Right atrium auricular region (tissue), 2 donors: ENCODE measurements at places on chromosomes 5 and 9. TPM values are rescaled to one million over a fixed set of nuclear protein-coding genes. Genes with fewer than 3 reads are reported as not detected.

The PCDHB1 gene
- total RNA-seq = not detected

The DNAH5 gene
- total RNA-seq = not detected

The G3BP1 gene
- total RNA-seq = 57.1 TPM

The LEAP2 gene
- 1.1 TPM for total RNA-seq

The NUTM2G gene
- total RNA-seq = not detected

The PCDHB14 gene
- 4.3 TPM for total RNA-seq

The SERF1B gene
- 36.7 TPM for total RNA-seq

- no peaks in the 10 kb centered on the region for H3K27me3 ChIP-seq
- no peak overlapping the region for H3K4me3 ChIP-seq
- DNase-seq = no peak
- no peak overlapping the region for H3K27ac ChIP-seq
- H3K4me1 ChIP-seq = no peaks in the 10 kb centered on the region
Observed at GRCh38 chr9:426976-427375, 212.3 kb downstream of the DOCK8 start.

DNA sequence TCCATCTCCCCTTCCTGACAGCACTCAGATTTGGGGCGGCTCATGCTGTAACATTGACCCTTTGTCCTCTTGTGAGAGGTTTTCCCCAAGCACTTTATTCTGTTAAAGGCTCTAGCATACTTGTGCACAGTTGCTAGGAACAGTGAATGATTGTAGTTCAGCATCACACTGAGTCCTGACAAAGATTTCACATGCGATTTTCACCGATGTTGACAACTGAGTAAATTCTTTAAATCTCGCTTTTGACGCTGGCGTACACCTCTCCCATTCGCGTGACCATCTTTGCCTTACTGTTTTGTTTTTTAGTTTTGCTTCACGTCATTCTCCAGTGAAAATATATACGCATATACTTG is 780 bp downstream of the CDC37L1 start:
- H3K36me3 ChIP-seq = peaks cover 4% of the 10 kb centered on the region
- no peak for DNase-seq

DNA sequence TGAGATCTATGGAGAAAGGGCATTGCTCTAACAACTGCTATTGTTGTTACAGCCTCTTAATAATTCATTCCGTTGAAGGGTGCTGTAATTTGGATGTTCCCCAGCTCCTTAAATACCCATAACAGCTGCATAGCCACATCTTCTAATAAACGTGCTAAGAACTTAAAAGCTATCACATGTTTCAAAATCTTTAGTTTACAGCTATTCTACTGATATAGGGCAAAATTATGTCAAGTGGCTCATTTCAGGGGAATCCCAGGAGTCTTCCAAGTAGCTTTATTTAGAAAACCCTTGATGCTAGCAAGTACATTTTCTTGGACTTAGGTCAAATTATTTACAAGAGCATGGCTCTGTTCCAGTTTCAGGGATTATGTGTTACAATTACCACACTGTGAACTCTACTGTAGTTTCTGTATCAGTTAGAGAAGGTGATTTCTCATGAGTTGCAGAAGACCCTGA is 990.4 kb upstream of the ACO1 start:
- H3K4me3 ChIP-seq = no peak overlapping the region
- DNase-seq = no peak
- no peaks in the 10 kb centered on the region for H3K4me1 ChIP-seq
- H3K27me3 ChIP-seq = no peaks in the 10 kb centered on the region
- H3K27ac ChIP-seq = no peak overlapping the region
- H3K36me3 ChIP-seq = no peaks in the 10 kb centered on the region

- no peak overlapping the region for H3K27ac ChIP-seq
- H3K27me3 ChIP-seq = no peaks in the 10 kb centered on the region
- DNase-seq = no peak
Observed at GRCh38 chr9:36788534-36788933, 215.8 kb downstream of the MELK start.

GRCh38 chr9:107584186-107584585 is 94.6 kb upstream of the KLF4 start:
- H3K4me3 ChIP-seq = no peak overlapping the region
- no peaks in the 10 kb centered on the region for H3K36me3 ChIP-seq
- no peak overlapping the region for H3K27ac ChIP-seq

GRCh38 chr9:124429530-124429867 is 14.3 kb upstream of the PSMB7 start:
- no peaks in the 10 kb centered on the region for H3K4me1 ChIP-seq
- no peak for DNase-seq
- H3K36me3 ChIP-seq = no peaks in the 10 kb centered on the region
- H3K4me3 ChIP-seq = no peak overlapping the region

DNA sequence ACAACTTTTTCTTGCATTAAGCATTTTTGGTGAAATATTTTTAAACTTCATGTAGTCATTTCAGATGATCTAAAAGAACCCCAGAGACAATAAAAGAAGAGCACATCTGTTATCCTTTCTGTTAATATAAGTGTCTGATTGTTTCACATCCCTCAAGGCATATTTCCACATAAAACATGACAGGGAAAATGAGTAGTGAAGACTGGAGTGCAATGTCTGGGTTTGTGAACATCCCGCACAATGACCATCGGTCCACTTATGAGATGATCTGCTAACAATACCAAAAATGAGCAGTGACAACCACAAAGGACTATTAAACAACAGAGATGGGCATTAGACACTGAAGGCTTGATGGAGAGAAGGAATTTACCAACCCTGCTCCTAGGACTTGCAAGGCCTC is 209.1 kb downstream of the NR2F1-AS1 start:
- no peaks in the 10 kb centered on the region for H3K27me3 ChIP-seq
- H3K36me3 ChIP-seq = no peaks in the 10 kb centered on the region
- H3K27ac ChIP-seq = no peak overlapping the region
- no peak for DNase-seq
- no peaks in the 10 kb centered on the region for H3K4me1 ChIP-seq
